ENCODE measurements at places on chromosomes 7 and 10.

- DNase-seq, result peak; percentile 9
Measured at GRCh38 chr10:60123668-60124067, 217.3 kb upstream of the CCDC6 start.

GRCh38 chr7:18123508-18124239 lies 96.0 kb upstream of the PRPS1L1 start:
- DNase-seq, result no peak

GRCh38 chr10:13340626-13341376 lies 7.3 kb downstream of the SEPHS1 start:
- peak; percentile 50 for DNase-seq

DNA sequence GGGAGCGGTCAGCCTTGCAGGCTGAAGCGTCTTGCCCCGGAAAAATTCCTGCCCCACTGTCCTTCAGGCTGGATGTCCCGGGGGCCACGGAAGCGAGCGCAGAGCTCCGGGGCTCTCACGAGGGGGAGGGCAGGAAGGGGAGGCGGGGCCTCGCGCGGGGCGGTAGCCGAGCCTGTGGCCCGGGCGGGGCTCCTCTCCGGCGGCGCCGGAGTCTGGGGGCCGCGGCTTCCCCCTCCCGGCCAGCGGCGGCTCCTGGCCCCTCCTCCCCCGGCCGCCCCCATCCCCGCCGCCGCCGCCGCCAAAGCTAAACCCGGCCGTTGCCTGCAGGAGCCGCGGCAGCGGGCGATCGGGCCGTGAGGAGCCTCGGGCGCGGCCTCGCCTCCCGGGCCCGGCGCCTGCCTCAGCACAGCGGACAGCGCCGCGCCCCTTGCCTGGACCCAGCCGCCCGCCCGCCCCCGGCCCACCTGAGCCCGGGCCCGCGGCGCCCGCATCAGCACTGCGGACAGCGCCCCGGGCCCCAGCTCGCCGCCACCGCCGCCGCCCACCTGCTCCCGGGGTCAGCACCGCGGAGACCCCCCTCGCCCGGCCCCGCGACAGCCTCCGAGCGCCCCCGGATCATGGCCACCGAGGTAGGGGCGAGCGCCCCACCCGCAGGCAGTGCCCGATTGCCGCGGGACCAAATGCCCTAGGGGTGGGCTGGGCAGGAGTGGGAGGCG lies at the start of gene GOLGA7B:
Gene GOLGA7B (plus strand): TSS at position 157 of the 716 bp plus-strand sequence. CDS start 461 bp downstream, at position 618.
- peak; percentile 50 for DNase-seq

GRCh38 chr7:133602291-133602690 lies 349.4 kb downstream of the EXOC4 start:
- peak; percentile 73 for DNase-seq

GRCh38 chr7:88317422-88317821 lies 10.7 kb upstream of the STEAP4 start:
- no peak for DNase-seq

DNA sequence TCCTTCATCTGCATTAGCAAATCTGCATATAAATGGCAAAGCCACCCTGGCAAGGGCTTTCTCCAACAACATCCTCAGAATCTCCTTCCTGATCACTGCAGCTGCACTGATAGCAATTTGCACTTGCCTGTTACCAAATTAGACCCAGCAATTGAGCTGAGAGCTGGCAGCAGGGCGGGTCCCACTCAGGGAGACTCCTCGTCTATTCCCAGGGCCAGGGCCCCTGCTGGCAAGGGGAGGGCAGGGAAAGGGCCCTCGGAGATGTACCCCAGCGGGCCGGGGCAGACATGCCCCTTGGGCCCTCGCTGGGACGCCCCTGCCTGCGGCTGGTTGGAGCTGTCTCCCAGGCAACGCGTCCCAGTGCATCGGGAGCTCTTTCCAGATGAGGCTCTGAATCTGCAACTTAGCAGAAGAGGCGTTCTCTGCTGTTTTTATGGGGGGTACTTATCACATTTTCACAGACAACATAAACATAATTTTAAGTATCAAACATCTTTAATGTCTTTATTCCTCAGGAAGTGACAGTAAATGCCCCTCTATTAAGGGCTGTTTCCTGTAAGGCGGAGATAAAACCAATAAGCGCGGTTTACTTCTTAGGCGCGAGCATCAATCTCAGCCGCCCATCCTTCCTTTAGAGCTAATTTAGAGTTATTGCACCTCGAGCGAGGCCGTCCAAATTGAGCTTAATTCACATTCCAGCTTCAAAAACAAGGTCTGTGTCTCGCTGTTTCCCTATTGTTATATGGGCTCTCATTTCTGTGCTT lies 249.0 kb upstream of the PPP2R2D start:
- DNase-seq, result no peak

DNA sequence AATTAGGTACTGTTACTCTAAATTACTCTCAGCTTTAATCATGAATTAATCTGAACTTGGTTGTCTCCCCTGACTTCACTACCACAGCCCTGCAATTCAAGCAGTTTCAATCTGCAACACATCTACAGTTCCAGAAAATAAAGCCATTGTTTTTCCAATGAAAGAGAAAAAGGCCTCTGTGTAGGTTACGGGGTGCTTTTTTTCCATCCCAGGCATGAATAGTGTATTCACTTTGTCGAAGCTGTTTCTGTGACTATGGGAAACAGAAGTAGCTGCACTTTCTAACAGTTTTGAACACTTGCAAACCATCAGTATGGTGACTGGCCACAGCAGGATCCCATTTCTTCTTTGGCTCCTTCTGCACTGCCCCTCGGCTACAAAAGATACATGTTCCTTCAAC lies 460.2 kb downstream of the GRM8 start:
- DNase-seq, result no peak

- DNase-seq, result no peak
Measured at GRCh38 chr7:114419441-114420272, 5.0 kb downstream of the FOXP2 start.

DNA sequence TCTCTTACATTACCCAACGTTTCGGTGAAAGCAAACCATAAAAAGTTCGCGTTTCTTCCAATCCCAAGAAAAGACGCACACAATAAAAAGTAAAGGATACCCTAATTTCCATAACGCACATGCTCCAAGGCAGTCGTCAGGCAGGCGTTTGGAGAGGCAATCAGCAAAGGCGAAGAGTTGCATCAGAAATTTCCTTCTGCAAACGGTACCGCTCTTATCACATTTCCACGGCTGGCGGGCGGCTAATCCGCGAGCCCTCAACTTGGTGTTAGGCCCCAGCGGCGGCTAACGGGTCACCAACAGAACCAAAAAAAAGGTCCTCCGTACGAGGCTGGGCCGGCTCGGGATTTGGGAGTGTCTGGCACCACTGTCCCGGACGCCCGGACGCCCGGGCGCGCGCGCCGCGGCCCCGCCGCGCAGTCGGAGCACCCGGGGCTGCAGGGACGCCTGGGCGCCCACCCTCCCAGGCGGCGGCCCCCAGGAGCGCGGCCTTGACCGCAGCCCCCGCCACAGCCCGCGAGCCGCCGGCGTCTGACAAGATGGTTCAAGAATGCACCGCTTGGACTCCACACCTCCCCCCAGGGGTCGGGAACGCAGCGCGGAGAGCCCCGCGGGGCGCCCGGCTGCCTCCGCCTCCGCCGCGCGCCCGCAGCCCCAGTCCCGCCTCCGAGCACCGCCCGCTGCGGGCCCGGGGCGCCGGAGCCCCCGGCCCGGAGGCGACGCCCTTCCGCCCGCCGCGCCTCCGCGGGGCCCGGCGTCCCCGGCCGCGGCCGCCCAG lies 9.8 kb upstream of the GRB10 start:
- peak; percentile 63 for DNase-seq

GRCh38 chr10:26357203-26357602 lies 80.9 kb upstream of the APBB1IP start:
- DNase-seq, result no peak

- no peak for DNase-seq
Measured at GRCh38 chr10:28840971-28841370, 163.7 kb downstream of the BAMBI start.

GRCh38 chr7:151813997-151814396 lies 62.9 kb downstream of the PRKAG2 start:
- DNase-seq, result no peak

DNA sequence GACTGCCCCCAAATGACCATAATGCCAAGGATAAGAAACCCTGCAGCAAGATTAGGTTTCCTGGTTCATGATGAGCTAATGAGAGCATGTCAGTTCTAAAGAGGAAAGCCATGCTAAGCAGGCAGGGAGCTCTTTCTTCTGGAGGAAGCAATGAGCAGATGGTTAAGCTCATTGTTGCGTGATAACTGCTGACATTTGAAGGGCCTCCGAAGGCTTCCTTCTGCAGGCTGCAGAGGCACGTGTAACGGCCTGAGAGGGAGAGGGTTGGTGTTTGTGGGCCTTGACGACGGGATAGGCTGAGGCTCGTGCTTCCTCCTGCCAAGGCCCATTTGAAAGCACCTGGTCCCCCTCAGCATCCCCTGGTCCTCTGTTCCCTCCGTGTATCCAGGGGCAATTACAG lies 63.5 kb upstream of the BTBD16 start:
- no peak for DNase-seq

GRCh38 chr7:134140889-134141867 lies 14.0 kb downstream of the LRGUK start:
- peak; percentile 83 for DNase-seq

DNA sequence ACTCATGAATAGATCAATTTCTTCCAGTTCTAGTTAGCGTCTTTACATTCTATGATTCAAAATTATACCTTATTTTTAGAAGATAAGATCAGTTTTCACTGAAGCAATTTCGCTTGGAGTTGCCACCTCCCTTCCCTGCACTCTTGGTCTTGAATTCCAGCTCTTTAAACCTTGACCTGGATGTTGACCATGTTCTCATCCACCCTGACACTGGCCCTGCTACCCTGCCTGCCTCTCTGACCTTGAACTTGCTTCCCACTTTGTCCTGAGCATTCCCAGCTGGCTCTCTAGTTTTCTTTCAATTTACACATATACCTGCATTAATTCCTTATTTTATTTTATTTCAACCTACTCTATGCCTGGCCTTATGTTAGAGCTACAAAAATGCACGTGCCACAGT lies 274.9 kb upstream of the IGFBP3 start:
- DNase-seq, result no peak

GRCh38 chr7:148684289-148684830 lies 14.3 kb upstream of the CUL1 start:
- no peak for DNase-seq

DNA sequence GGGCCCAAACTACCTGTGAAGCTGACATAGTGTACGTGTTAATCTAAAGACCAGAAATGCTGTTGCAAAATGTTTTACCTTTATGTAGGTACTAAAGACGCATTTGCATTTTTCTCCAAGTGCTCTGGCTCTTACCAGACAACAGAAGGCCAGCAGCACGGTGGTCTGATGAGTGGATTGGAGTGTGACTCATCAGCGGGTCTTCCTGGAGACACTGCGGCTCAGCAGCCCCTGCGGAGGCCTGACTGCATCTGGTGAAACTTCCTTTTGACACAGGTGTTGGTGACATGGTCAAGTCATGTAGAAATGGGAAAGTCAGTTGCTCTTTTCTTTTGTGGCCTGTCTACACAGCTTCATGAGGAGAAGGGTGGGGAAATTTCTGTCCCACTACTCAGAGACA lies 723.6 kb downstream of the INHBA start:
- DNase-seq, result no peak

GRCh38 chr10:117000580-117000979 lies 4.4 kb downstream of the SHTN1 start:
- DNase-seq, result peak; percentile 14

DNA sequence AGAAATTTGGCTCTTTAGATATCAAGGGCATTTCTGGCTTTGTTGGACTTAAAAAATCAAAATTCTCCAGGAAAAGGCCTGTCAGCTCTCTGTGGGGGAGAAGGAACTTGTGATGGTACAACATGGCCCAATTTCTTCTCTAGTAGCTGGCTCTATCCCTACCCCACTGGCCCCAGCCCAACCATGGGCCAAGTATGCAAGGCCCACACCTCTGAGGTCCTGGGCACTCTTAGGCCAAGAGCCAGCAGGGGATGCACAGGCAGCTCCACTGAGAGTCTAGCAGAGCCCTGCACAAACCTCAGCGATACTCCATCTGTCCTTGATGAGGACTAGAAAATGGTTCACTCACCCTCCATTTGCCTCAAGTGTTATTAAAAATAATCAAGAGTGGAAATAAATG lies 261.2 kb downstream of the C7orf25 start:
- DNase-seq, result no peak

DNA sequence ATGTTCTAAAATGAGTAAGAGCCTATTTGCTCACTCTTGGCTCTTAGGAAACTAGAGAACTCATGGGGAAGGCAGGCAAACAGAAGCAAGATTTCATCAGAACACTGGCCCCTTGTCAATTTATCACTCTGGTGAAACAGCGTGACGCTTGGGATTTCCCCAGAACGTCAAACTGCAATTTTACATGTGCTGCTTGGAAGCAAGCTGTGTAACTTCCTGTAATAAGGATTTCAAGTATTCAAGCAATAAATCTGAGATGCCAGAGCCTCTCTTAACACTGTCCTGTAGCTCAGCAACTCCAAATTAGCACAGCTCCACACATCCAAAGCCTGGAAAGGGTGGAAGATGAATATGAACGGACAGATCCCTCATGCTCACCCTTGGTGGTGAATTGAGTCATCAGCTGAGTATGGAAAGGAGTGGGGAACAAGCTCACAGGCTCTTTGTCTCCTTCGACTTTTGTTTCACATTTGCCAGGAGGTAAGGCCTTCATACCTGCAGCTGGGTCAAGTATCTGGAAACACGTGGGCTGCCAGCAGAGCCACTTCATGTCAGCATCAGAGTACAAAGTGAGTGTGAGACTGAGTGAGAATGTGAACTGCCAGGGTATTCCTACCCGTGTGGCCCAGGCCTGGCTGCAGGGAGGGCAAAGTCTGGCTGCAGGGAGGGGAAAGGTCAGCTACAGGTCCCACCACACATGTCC lies 140.4 kb upstream of the NAMPT start:
- DNase-seq, result peak; percentile 86

DNA sequence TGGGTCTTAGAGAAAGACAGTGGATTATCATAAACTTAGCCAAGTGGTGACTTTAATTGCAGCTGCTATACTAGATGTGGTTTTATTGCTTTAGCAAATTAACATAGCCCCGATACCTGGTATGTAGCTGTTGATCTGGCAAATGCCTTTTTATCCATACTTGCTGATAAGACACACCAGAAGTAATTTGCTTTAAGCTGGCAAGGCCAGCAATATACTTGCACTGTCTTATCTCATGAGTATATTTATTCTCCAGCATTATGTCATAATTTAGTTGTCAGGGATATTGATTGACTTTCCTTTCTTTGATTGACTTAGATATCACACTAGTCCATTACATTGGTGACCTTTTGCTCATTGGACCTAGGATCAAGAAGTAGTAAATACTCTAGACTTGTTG lies 12.8 kb downstream of the TMEM229A start:
- DNase-seq, result no peak

GRCh38 chr7:30251708-30252329 lies 32.6 kb upstream of the ZNRF2 start:
- no peak for DNase-seq
